ENCODE measurements at places on chromosomes 2 and 18. TPM values are rescaled to one million over a fixed set of nuclear protein-coding genes. Genes with fewer than 3 reads are reported as not detected.

The UGT1A8 gene
- 2.6 TPM for polyA plus RNA-seq

The PSMA8 gene
- 0.84 TPM for polyA plus RNA-seq

The IL1F10 gene
- polyA plus RNA-seq: 1.1 TPM

The TMEM17 gene
- polyA plus RNA-seq: 1.9 TPM

The VPS4B gene
- polyA plus RNA-seq: 25.5 TPM

The FBXO41 gene
- 8.2 TPM for polyA plus RNA-seq

The ACKR3 gene
- 13.9 TPM for polyA plus RNA-seq

The NIFK gene
- 75.4 TPM for polyA plus RNA-seq

The PAX8 gene
- polyA plus RNA-seq: 0.41 TPM

The NGEF gene
- polyA plus RNA-seq: 0.18 TPM

The ACTG2 gene
- 45.1 TPM for polyA plus RNA-seq

The UGT1A6 gene
- 4.5 TPM for polyA plus RNA-seq

The TGIF1 gene
- 96.1 TPM for polyA plus RNA-seq

The CFAP65 gene
- polyA plus RNA-seq: 0.27 TPM

The FAM110C gene
- 7.3 TPM for polyA plus RNA-seq

The CELF4 gene
- 0.39 TPM for polyA plus RNA-seq

The ABCG8 gene
- polyA plus RNA-seq: 0.05 TPM

The TGFA gene
- 4.8 TPM for polyA plus RNA-seq

The TBR1 gene
- 0.02 TPM for polyA plus RNA-seq

The CERS6 gene
- polyA plus RNA-seq: 12.1 TPM

The CDH2 gene
- polyA plus RNA-seq: 1.6 TPM
